CD4-positive, alpha-beta T cell treated with Interleukin-21 for 1 hour (primary cell): ENCODE measurements at places on chromosomes 2 and 18.

DNA sequence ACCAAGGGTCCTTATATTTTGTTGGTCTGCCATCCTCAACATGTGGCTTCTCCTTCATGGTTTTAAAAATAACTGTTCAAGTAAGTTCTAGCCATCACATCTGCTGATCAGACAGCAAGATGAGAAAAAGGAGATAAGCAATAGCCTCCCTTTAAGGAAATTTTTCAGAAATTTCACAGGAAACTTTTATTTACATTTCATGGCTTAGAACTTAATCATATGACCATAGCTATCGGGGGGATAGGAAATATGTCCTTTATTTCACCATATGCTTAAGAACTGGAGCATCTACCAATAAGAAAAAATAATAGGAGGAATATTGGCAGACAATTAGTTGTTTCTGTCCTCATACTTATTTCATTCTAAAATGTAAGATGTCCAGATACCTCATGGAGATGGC, 16.2 kb downstream of the ATF2 start:
- no peak for DNase-seq

DNA sequence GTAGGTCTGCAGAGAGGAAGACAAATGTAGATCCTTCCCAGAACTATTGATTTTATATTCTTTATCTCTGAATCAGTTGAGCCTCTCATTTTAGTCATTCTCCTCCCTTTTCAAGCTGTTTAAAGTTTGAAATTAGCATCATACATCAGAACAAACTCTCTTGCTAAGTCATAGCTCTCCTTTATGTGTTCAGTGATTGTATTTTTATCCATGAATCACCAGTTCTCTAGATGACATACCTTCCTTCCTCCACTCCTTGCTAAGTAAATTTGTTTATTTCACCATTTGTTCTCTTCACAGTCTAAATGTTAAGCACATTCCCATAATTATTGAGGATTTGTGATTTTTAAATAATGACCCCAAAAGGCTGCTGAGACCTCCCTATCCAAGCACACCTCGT, 63.5 kb upstream of the RAPGEF4 start:
- DNase-seq, result no peak

GRCh38 chr18:33128581-33128980, 311.9 kb downstream of the CCDC178 start:
- DNase-seq, result no peak

DNA sequence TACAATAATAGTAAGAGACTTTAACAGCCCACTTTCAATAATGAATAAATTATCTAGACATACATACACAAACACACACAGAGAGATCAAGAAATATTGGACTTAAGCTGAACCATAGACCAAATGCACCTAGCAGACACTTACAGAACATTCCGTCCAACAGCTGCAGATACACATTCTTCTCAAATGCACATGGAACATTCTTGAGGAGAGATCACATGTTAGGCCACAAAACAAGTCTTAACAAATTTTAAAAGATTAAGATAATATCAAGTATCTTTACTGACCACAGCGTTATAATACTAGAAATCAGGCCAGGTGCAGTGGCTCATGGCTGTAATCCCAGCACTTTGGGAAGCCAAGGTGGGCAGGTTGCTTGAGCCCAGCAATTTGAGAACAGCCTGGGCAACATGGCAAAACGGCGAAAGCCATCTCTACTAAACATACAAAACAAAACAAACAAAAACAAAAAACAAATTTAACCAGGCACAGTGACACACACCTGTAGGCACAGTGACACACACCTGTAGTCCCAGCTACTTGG, 7.4 kb downstream of the CERKL start:
- no peak for DNase-seq

GRCh38 chr2:138030459-138030858, 66.2 kb downstream of the HNMT start:
- no peak for DNase-seq

DNA sequence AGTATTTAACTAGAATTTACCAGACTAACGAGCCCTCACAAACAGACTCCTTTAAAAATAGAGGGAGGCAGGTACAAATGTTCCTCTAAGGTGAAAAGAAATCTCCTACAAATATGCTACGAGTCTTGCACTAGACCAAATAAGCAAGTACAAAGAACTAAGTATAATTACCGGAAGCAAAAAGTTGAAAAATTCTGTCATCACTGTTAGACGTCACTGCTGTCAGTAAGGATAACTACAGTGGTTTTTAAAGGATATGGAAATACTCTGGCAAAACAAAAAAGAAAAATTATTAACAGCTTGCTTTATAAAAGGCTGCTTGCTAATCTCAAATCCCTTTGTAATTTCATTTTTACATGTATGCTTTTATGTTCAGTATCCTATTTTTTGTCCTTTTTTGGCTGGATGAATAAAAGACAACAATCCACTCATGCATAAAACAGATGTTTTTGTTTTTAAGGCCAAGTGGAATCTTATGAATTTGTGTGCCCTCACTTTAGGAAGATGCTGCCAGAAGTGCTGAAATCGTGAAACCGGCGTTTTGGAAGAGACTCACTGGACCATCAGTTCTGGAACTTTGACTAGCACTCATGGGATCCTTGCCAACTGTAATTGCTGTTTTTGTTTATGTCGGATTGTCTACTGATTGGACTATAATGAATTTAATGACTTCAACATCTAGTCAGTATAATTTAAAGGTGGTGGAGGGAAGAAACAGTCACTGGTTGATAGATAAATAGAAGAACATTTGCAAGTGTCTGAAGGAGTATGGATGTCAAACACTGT, 6.7 kb downstream of the ZNF521 start:
- no peak for DNase-seq

DNA sequence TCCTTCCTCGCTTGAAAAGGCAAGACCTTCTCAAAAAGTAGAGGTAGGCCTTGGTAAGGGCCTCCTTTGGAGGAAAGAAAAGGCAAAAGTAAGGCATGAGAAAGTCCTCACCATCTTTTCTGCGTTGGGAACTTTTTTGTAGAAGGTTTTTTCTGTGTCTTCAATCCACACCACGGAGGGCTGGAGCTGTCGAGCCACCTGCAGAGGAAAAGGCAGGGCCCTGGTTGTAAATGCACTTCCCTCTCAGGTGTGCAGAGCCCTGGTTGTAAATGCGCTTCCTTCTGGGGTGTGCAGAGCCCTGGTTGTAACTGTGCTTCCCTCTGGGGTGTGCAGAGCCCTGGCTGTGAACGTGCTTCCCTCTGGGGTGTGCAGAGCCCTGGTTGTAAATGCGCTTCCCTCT, 80.2 kb upstream of the ASB18 start:
- no peak for DNase-seq

- DNase-seq, result no peak
Observed at GRCh38 chr18:25033747-25034471, 318.1 kb downstream of the ZNF521 start.

- DNase-seq, result no peak
Observed at GRCh38 chr2:232320443-232320803, 58.1 kb upstream of the ALPP start.

DNA sequence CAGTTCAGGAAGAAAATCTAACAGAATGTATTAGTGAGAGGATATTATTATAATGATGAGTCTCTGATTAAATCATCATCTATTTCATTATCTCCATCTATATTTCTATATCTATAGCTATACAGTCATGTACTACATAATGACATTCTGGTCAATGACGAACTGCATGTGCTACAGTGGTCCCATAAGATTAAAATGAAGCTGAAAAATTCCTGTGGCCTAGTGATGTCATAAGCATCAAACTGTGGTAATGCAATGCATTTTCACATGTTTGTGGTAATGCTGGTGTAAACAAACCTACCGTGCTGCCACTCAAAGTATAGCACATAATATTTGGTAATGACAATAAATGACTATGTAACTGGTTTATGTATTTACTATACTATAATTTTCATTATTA, 1127.9 kb upstream of the CHAC2 start:
- DNase-seq, result no peak

DNA sequence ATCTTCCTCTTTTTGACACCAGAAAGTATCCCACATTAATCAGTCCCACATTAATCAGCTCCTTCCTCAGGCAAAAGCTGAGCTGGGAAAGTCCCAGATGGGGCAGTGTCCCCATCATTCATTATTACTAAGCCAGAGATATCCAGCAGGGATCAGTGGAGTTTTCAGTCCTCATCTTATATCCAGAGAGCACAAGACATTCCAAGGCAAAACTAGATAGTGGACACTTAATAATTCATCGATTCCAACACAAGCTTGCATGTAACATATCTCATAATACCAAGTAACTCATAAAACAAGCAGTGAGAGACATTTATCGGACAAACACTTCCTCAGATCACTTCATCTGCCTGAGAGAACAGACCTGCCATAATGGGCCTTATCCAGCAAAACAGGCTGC, 53.1 kb downstream of the MCFD2 start:
- no peak for DNase-seq

DNA sequence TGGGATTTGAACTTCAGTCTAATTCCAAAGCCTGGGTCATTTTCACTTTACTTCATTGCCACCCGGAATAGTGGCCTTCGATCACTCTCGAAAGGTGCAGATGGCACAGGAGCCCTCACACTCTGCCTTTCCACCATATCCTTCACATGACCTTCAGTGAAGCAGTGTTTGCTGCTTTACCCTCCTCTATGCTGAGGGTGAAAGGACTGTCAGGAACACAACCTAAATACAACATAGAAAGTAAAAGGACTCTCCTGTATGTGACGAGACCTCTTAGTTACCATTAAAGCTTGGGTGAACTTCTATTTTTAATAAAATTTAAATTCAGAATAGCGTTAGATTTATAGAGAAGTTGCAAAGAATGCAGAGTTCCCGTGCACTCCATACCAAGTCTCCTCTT, 148.5 kb downstream of the TANC1 start:
- DNase-seq, result no peak

GRCh38 chr2:109669731-109670130, 55.6 kb downstream of the SOWAHC start:
- DNase-seq, result no peak

DNA sequence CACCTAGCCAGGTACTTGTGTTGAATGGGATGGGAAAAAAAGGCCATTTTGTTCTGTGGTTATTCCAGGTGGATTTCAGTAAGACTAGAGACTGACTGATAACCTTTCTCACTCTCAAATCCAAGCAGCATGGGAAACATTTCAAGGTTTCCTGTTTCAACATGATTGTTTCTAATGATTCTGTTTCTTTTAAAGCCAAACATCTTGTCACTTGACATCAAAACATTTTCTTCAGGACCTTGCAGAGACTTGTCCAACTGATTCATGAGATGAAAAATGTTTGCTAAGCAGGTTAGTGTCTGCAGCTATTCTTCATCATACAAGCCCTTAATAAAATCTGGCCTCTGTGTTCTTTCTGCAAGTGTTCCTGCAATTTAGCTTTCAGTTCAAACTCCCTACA, 456.5 kb upstream of the CWC22 start:
- DNase-seq, result no peak

- no peak for DNase-seq
Observed at GRCh38 chr2:125961739-125962138, 694.2 kb upstream of the GYPC start.

DNA sequence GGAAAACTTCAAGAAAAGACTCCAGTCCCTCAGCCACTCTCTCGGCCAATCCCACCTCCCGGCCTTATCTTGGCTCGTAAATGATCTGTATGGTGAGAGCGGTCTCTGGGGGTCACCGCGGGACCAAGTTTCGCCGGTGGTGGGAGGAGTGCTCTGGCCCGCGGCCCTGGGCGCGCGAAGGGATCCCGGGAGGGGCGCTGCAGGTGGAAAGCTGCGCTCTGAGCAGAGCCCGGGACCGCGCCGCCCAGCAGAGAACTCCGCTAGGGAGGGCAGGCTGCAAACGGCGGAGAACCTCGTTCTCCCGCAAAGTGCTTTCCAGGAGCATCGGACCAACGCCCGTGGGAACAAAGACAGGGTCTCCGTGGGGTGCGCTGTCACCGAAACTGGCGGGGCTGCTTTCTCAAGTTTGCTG, 622 bp downstream of the LRP2 start:
- no peak for DNase-seq

GRCh38 chr2:128638341-128639119, 319.9 kb upstream of the HS6ST1 start:
- no peak for DNase-seq

- no peak for DNase-seq
Observed at GRCh38 chr2:217876253-217876570, 126.6 kb downstream of the TNS1 start.

DNA sequence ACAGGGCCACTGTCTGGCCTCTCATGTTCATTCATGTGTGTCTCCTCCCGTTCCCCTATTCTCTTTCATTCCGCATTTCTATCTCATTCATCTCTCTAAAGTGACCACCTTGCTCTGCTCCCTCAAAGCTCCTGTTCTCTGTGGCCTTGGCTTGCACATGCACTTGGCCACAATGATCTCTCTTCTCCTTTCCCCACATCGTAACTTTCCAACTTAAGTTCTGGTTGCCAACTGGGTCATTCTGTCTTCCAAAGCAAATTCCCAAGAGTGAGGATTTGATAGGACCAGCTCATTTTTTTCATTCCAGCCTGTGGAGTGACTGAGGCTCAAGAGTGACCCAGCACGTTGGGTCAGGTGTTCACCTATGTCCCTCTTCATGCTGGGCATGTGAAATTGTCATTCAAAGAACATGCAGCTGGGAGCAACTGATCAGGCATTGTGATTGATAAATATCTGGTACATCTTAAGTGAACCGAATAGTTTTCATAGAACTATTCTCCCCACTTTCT, 14.3 kb upstream of the ITGA6 start:
- no peak for DNase-seq

- no peak for DNase-seq
Observed at GRCh38 chr18:58953627-58954026, 89.0 kb downstream of the ZNF532 start.

GRCh38 chr18:76486038-76486437, 9.0 kb downstream of the ZNF516 start:
- no peak for DNase-seq

- DNase-seq, result no peak
Observed at GRCh38 chr18:32036506-32037180, 18.0 kb downstream of the RNF125 start.

GRCh38 chr2:84732897-84733778, 147.7 kb downstream of the TRABD2A start:
- no peak for DNase-seq

DNA sequence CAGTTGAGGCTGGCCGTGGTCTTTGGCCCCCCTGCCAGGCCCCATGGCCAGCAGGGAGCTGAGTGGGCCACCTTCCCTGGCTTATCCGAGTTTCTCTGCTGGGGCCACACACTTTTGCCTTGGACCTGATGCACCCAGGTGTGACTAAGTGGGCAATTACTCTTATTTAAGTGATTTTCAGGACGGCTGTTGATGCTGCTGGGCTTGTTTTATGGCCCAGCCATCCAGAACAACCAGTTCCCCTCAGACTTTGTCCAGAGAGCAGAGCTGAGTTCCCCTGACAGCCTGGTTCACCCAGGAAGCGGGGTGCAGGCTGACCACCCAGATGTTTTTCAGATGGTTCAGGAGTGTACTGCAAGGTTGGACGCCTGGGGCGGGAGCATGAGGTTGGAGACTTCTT, 68.8 kb downstream of the GLI2 start:
- no peak for DNase-seq

- no peak for DNase-seq
Observed at GRCh38 chr2:219706823-219707281, 79.4 kb downstream of the SLC4A3 start.

- DNase-seq, result no peak
Observed at GRCh38 chr18:9016633-9017166, 85.8 kb upstream of the NDUFV2 start.

- no peak for DNase-seq
Observed at GRCh38 chr2:223036790-223037444, 15.1 kb upstream of the KCNE4 start.

GRCh38 chr2:38492042-38492615, 110.6 kb downstream of the HNRNPLL start:
- no peak for DNase-seq
